Esophagus squamous epithelium (tissue), 5 donors: ENCODE measurements at places on chromosomes 12 and 14.
A peak's percentile ranks its signal among the peaks of the same experiment; 100 is the strongest.

DNA sequence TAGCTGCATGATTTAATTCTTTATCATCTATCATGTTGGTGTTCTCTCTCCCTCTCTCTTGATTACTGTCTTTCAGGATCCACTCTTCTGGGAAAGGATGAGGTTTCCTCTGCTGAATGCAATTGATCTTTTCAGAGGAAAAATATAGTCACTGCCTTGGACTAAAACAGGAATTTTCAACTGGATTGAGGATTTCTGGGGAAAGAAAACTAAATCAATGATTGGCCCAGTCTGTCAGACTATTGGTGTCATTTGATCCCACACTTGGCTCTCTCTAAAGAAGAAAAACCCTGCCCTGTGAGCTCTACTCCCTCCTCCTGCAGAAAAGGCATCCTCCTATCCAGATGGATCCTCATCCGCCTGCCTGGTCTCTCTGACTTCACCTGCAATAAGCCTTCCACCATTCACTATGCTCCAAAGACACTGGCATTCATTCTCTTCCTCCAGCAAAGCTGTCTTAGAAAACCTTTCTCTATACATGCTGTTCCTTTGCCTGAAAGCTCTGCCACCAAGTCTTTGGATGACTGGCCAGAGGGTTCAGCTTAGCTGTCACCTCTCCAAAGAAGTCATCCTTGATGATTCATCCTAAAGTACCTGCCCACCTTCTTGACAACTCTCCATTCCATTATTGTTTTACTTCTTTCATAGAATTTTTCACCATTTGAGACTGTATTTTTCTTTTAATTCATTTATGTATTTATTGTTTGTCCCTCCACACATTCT, 127.7 kb upstream of the CAND1 start:
- H3K4me3 ChIP-seq, result no peak overlapping the region
- H3K36me3 ChIP-seq, result no peaks in the 10 kb centered on the region
- no peaks in the 10 kb centered on the region for H3K4me1 ChIP-seq

- DNase-seq, result no peak
- no peak overlapping the region for H3K27ac ChIP-seq
- no peaks in the 10 kb centered on the region for H3K4me1 ChIP-seq
- no peaks in the 10 kb centered on the region for H3K27me3 ChIP-seq
- no peak overlapping the region for H3K4me3 ChIP-seq
These were observed 51.1 kb upstream of the DNM1L start for GRCh38 chr12:32627976-32628375.

DNA sequence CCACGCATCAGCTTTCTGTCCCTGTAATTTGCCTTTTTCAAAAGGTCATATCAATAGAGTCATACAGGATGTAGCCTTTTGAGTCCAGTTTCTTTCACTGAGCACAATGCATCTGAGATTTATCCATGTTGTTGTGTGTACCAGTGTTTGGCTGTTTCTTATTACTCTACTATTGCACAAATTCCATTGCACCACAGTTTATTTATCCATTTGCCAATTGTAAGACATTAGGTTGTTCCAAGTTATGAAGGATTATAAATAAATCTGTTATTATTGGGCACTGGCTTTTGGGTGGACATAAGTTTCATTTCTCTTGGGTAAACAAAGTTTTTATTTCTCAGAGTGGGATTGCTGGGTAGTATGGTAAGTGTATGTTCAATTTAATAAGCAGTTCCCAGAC, 68.3 kb upstream of the TBPL2 start:
- H3K4me1 ChIP-seq, result peaks cover 27% of the 10 kb centered on the region
- no peak for DNase-seq
- H3K27me3 ChIP-seq, result no peaks in the 10 kb centered on the region
- H3K27ac ChIP-seq, result no peak overlapping the region

DNA sequence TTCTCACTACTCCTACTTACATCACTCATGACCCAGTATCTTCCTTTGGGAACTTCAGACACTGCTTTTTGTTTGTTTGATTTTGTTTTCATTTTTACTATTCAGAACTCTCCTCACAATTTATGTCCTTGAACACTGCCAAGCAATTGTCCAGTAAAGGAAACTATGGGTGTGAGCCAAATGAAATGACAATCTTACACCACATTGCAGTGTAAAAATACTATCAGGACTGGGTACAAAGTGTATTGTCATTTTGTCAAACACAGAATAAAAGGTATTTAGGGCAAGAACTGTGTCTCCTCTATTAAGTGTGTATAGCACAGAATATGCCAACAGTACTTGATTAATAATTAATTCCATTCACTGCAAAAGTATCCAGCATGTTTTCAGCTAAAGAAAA, 199.3 kb downstream of the ALG10B start:
- no peaks in the 10 kb centered on the region for H3K4me1 ChIP-seq
- no peaks in the 10 kb centered on the region for H3K27me3 ChIP-seq
- no peak overlapping the region for H3K4me3 ChIP-seq

DNA sequence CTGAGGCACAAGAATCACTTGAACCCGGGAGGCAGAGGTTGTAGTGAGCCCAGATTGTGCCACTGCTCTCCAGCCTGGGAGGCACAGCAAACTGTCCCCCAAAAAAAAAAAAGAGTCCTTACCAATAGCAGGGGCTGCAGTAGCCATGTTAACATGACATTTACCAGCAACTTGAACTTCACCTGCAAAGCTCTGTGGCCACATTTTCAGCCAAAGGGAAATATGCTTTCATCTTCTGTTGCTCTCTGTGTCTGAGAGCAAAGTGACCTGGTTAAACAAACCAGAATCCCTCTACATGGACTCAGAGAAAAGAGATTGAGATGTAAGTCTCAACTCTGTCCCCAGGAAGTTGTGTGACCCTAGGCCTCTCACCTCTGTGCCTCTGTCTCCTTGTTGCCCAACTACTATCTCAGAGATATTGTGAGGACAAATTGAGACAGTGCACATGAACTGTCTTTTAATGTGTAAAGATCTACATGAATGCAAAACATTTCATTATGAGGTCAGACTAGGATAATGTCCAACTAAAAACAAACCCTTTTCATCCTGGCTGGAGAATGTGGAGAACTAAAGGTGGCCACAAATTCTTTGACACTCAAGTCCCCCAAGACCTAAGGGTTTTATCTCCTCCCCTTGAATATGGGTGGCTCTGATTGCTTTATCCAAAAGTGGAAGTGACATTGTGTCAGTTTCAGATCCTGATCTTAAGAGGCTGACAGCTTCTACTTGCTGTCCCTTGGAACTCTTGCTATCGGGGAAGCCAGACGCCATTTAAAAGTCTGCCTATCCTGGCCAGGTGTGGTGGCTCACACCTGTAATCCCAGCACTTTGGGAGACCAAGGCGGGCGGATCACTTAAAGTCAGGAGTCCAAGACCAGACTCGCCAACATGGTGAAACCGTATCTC, 24.7 kb upstream of the P2RX4 start:
- H3K27me3 ChIP-seq, result no peaks in the 10 kb centered on the region
- DNase-seq, result no peak
- no peaks in the 10 kb centered on the region for H3K4me1 ChIP-seq
- no peaks in the 10 kb centered on the region for H3K36me3 ChIP-seq

GRCh38 chr12:62259993-62260732, at the start of gene USP15:
USP15 (plus strand) TSS chr12:62260404; CDS start chr12:62260415, 11 bp downstream.
- H3K4me3 ChIP-seq, result peak within 1 kb of the TSS; percentile 91
- H3K27ac ChIP-seq, result peak within 1 kb of the TSS; percentile 98
- DNase-seq, result peak; percentile 78
- H3K4me1 ChIP-seq, result peaks cover 22% of the 10 kb centered on the region
- H3K36me3 ChIP-seq, result no peaks in the 10 kb centered on the region
- H3K27me3 ChIP-seq, result no peaks in the 10 kb centered on the region

DNA sequence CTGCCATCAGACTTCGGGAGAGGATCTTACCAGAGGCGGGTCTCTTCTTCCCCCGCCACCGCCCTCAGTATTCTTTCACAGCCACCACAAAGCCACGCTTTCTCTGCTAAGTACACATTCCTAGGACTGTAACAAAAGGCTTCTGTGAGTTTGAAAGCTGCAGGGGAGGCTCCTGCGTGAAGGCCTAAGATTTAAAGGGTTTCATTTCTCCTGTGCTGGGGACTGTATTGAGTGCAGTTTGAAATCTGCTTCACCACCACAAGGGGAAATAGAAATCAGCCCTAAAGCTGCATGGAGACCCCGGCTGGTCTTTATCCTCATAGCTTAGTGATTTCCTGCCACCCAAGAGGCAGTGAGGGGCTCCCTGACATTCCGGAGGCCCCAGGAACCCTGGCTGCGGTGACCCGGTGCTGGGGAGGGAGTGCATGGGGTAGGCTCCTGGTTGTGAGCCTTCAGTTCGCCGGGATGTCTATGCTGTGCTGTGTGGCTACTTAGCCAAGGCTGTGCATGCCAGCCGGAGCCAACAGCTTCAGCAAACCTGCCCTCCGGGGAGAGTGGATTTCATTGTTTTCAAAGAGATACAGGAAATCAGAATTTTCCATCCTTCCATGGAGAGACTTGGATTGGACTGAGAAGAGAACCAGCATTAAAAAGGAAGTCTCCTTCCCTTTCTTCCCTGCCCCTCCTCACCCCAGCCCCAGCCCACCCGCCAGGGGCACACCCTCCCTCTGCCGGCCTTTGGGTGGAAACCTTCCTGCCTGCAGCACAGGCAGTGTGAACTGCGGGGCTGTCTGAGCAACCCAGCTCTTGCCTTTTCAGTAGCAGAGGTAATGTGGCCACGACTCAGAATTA, 163.3 kb downstream of the ETV6 start:
- H3K4me3 ChIP-seq, result peak overlapping the region; percentile 27
- no peak for DNase-seq
- peaks cover 24% of the 10 kb centered on the region for H3K4me1 ChIP-seq
- peak overlapping the region; percentile 68 for H3K27ac ChIP-seq
- H3K36me3 ChIP-seq, result no peaks in the 10 kb centered on the region

- H3K4me1 ChIP-seq, result peaks cover 48% of the 10 kb centered on the region
- H3K36me3 ChIP-seq, result no peaks in the 10 kb centered on the region
- DNase-seq, result no peak
- H3K27ac ChIP-seq, result peak overlapping the region; percentile 89
- no peaks in the 10 kb centered on the region for H3K27me3 ChIP-seq
These were observed 34.7 kb upstream of the FZD10 start for GRCh38 chr12:130127532-130127911.

- DNase-seq, result no peak
- no peak overlapping the region for H3K4me3 ChIP-seq
- no peak overlapping the region for H3K27ac ChIP-seq
- no peaks in the 10 kb centered on the region for H3K36me3 ChIP-seq
- no peaks in the 10 kb centered on the region for H3K4me1 ChIP-seq
These were observed 468.7 kb upstream of the FLRT2 start for GRCh38 chr14:85061256-85061655.

DNA sequence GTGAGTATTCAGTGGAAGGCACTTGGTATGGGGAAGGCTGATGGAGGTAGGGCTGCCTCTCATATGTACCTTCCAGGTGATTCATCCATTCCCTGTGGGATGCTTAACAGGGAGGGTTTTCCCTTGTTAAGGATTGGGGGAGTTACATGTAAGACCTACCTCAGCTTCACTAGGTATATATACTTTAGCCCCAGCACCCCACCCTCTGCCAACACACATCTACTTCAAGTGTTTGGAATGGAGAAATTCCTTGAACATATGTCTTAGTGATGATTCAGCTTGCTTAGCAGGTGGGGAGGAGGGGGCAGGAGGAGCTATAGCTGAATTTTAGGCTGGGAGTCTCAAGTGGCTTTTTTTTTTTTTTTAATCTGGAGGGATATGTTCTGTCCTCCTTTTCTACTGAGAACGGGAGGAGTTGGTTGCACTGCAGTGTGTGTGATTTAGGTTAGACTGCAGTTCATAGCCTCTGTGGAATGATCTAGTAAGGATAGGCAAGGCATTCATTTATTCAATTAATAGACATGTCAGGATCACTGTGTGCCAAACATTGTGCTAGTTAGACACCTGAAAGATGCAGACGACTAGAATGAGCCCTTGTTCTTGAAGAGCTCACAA, 1.7 kb downstream of the PIP4K2C start:
- peaks cover 5% of the 10 kb centered on the region for H3K27me3 ChIP-seq
- H3K4me3 ChIP-seq, result no peak overlapping the region
- H3K4me1 ChIP-seq, result no peaks in the 10 kb centered on the region
- H3K36me3 ChIP-seq, result peaks cover 40% of the 10 kb centered on the region
- no peak for DNase-seq

- H3K4me3 ChIP-seq, result peak overlapping the region; percentile 72
- H3K36me3 ChIP-seq, result no peaks in the 10 kb centered on the region
- peak overlapping the region; percentile 78 for H3K27ac ChIP-seq
These were observed 811 bp upstream of the FBRSL1 start for GRCh38 chr12:132489078-132489601.

DNA sequence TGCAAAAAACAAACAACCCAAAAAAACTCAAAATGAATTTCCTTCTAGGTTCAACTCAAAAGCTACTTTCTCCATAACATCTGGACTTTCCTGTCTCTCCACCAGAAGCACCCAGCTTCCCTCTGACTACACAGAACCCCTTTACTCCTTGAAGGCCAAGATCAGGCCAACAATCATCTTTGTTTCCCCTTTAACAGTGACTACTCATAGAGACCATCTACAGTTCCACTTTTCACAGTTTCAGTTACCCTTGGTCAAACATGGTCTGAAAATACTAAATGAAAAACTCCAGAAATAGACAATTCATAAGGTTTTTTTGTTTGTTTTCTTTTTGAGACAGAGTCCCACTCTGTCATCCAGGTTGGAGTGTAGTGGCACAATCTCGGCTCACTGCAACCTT, 11.8 kb downstream of the GCH1 start:
- H3K27me3 ChIP-seq, result no peaks in the 10 kb centered on the region
- no peaks in the 10 kb centered on the region for H3K36me3 ChIP-seq
- no peak for DNase-seq
